Tongue (tissue), 3 donors: ENCODE measurements at places on chromosomes 3 and 15. TPM values are rescaled to one million over a fixed set of nuclear protein-coding genes. Genes with fewer than 3 reads are reported as not detected.

GRCh38 chr15:69523010-69524001 is 70.7 kb downstream of the RPLP1 start:
- DNase-seq, result peak; percentile 92

The SOX2 gene
- 10.4 TPM for total RNA-seq

- no peak for DNase-seq
Observed at GRCh38 chr3:46871222-46871621, 6.3 kb upstream of the PTH1R start.

- DNase-seq, result no peak
Observed at GRCh38 chr3:77514766-77515165, 474.9 kb downstream of the ROBO2 start.

GRCh38 chr3:10912786-10913185 is 79.8 kb upstream of the SLC6A1 start:
- DNase-seq, result no peak

The OCA2 gene
- 4.9 TPM for total RNA-seq

DNA sequence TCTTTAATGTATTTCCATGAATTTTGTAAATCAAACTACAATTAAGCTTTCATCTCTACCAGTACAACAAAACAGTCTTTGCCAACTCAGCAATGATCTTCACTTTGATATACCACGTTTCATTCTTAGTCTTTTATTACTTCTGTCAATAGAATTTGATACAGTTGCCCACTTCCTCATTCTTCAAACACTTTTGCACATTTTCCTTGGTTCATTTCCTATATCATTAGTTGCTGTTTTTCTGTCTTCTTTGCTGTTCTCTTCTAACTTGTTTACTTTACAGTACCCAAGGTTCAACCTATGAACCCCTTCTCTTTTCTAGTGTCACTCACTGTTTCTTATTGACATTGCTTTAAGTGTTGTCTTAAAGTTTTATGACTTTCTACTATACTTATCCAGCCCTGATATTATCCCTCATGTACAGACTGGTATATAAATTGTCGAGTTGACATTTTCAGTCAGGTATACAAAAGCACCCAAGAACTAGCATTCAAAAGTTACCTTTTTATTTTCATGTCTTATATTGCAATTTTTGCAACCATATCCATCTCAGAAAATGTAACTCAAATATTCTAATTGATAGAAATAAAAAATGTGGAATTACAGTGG is 903.1 kb downstream of the NSUN3 start:
- no peak for DNase-seq

The MOBP gene
- total RNA-seq, result not detected

DNA sequence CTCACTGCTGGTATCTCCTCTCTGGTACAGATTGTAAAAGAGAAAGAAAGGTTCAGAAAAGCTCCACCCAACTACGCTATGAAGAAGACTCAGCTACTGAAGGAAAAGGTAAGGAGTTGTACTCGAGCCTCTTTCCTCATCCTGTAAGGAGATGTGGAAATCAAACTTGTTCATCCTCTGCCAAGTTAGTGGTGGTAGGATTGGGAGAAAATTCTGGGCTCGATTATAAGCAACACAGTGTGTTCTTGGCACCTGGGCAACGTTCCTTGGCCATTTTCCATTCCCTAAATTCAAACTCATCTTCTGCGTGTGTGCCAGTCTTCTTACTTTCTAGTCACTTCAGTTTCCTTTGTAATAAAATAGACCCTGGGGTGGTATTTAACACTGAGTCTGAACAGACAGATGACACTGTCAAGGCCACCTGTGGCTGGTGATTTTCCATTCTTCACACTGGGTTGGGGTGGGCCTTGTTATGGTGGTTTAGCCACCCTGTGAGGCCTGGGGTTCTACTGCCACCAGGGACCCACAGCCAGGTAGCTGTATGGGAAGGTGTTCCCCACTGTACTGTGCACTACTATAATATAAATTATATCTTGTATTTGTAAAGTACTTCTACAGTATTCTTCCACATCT is 17.1 kb upstream of the ITPKA start:
- no peak for DNase-seq

DNA sequence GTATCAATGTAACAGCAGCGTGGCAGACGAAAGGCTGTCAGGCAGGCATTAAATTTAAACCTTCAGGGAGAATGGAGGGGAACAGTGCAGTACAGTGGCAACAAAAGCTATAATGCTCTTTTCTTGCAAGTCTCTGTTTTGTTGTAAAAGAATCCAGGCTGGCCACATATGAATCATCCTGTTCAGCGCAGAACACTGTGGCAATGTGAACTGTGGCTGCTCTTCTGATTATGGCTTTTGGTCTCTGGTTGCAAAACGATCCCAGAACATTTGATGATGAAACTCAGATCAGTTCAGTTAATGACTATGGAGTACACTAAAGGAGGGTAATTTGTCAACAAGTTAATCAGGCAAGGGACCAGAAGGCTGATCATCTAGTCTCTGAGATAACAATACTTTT is 219.7 kb upstream of the SGO1 start:
- DNase-seq, result no peak

DNA sequence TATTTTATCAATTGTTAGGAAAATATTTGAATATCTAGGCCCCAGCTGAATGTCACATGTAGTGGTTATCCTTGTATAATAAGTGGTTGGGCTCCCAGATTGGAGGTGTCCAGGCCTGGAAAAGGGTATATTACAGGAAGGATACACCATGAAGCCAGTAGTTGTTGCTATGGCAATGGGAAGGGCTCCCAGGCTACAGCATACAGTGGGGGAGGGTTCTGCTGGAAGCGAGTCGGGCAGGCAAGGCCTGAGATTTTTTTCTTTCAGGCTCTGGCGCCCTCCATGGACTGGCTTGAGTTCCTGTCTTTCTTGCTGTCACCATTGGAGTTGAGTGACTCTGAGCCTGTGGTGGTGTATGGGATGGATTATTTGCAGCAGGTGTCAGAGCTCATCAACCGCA is 8.9 kb downstream of the ECE2 start:
- DNase-seq, result peak; percentile 46

GRCh38 chr3:13134879-13135206 is 61.6 kb upstream of the IQSEC1 start:
- DNase-seq, result no peak

DNA sequence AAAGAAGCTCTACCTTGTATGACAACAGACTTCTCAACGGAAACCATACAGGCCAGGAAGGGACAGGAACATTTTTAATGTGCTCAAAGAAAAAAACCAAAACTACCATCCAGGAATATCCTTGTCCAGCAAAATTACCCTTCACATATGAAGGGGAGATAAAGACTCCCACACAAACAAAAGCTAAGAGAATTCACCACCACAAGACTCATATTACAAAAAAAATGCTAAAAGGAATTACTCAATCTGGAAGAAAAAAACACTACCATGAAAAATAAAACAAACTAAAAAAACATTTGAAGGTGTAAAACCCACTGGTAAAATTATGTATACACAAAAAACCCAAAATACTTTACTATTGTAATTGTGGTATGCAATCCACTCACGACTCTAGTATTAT is 57.2 kb downstream of the DLG1 start:
- DNase-seq, result no peak
